ENCODE measurements at places on chromosomes 7 and 10. TPM values are rescaled to one million over a fixed set of nuclear protein-coding genes. Genes with fewer than 3 reads are reported as not detected.

LIPM gene
- not detected for total RNA-seq

CYP3A7 gene
- not detected for total RNA-seq

CADPS2 gene
- total RNA-seq = not detected

CDK5 gene
- 19.8 TPM for total RNA-seq

HSPA12A gene
- 0.05 TPM for total RNA-seq

ZNF503 gene
- not detected for total RNA-seq

GAD2 gene
- total RNA-seq = not detected

SLC16A12 gene
- not detected for total RNA-seq
